ENCODE measurements at places on chromosomes 5 and 9. TPM values are rescaled to one million over a fixed set of nuclear protein-coding genes. Genes with fewer than 3 reads are reported as not detected.

ABITRAM gene
- total RNA-seq: 6.3 TPM

CNTFR gene
- total RNA-seq: 3.6 TPM

DOK3 gene
- 7.5 TPM for total RNA-seq

GLRA1 gene
- not detected for total RNA-seq

DNA sequence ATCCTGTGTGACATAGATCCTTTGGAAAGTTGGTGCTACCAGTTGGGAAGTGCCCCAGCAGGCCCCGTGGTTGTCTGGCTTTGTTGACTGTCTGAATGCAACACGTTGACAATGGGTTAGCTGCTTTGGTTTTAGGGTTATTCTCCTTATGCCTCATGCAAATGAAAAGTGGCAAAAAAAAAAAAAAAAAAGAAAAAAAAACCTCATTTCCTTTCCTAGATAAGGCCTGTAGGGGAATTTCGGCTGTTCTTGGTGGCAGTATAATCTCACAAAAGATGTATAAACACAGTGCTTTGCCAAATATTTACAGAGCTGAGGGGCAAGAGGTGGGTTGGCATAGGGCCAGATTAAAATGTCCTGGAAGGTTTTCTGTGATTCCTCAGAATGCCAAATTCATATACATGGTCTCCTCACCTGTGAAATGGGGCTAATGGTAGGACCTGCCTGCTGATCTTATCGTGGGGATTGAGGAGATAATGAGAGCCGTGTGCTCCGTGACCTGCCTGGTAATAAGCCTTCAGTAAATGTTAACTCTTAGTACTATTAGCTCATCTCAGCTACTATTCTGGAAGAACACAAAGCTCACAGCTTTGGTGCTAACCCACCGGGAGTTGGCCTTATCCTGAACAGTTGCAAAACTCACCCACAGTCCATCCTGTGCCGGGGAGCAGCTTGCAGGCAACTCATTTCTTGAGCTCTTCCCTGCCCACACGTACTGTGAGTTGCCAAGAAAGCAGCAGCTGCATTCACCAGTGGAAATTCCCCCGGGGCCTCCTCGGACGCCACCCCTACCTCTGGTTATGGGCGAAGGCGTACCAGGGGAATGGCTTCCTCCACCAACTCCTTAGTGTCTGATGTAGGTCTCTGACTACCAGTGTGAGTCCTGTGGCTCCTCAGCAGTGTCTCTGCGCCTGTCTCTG, 220.3 kb downstream of the NR3C1 start:
- no peak overlapping the region for H3K27ac ChIP-seq
- no peak for DNase-seq

DNA sequence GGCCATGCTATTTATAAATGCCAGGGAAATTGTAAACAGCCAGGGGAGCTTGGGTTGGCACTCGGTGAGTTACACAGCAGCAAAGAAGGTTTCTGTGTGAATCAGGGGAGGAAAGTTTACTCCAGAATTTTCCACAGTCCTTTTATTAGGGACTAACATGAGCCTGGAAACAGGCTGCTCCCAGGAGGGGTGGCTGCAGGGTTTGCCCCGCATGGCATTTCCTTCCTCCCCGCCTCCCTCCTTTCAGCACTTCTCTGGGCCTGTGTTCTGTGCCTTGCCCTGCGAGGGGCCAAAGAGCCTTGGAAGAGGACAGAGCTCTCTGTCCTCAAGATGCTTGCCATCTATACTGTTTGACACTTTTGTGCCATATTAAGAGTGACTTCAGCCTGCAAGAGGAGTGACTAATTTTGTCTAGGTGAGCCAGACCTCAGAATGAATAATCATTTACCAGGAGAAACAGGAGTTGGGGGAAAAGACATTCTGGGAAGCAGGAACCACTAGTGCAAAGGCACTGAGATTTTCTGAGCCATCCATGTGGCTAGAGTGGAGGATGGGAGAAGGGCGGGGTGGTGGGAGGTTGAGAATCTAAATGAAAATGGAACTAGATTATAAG, 1.8 kb downstream of the GSN start:
- H3K27me3 ChIP-seq: no peaks in the 10 kb centered on the region
- H3K36me3 ChIP-seq: no peaks in the 10 kb centered on the region
- peak overlapping the region; percentile 96 for H3K27ac ChIP-seq
- no peak for DNase-seq
- H3K4me1 ChIP-seq: peaks cover 74% of the 10 kb centered on the region

DNA sequence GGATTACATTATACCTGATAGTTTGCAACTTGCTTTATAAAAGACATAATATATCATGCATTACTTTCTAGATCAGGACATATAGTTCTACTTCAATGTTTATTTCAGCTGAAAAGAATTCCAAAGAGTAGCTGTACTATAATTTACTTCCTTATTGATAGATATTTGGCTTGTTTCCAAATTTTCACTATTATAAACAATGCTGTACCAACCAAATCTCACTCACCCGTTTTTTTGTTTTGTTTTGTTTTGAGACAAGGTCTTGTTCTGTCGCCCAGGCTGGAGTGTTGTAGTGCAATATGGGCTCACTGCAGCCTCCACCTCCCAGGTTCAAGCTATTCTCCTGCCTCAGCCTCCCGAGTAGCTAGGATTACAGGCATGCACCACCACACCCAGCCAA, 132.7 kb downstream of the GNAQ start:
- H3K36me3 ChIP-seq: no peaks in the 10 kb centered on the region
- DNase-seq: no peak
- H3K4me1 ChIP-seq: peaks cover 18% of the 10 kb centered on the region
- H3K27me3 ChIP-seq: no peaks in the 10 kb centered on the region

GRCh38 chr9:84804951-84805694, 135.6 kb downstream of the NTRK2 start:
- H3K27me3 ChIP-seq: no peaks in the 10 kb centered on the region
- no peak overlapping the region for H3K4me3 ChIP-seq
- H3K36me3 ChIP-seq: no peaks in the 10 kb centered on the region
- no peak for DNase-seq

DNA sequence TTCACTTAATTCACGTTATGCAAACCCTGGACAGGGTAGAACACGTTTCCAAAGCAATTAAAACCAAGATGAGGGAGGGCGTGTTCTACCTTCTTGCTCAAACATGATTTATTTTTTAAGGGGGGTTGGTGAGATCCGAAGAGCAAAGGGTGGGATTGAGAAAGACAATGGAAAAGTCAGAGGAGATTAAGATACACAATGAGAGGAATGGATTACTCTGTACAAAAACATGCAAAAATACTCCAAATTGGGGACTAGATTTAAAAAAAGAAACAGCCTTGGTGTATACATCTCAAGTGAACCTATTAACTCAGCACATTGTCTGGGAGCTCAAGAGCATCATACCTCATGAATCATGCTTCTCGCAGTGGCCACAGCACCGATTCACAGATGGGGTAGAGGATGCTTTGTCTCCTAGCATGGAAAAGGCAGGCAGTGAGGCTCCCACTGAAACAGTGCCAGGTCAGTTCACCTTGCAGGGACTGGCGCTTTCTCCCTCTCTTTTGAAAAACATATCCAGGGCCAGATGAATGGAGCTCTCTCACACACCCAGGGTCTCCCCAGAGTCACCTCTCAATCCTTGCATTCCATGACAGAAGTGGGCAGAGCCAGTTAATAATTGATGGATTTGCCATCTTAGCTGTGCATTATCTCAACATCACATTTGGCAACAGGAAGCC, 459.7 kb downstream of the BNC2 start:
- no peaks in the 10 kb centered on the region for H3K36me3 ChIP-seq
- H3K27ac ChIP-seq: no peak overlapping the region
- DNase-seq: no peak
- no peak overlapping the region for H3K4me3 ChIP-seq
- peaks cover under 1% of the 10 kb centered on the region for H3K4me1 ChIP-seq
- no peaks in the 10 kb centered on the region for H3K27me3 ChIP-seq

DNA sequence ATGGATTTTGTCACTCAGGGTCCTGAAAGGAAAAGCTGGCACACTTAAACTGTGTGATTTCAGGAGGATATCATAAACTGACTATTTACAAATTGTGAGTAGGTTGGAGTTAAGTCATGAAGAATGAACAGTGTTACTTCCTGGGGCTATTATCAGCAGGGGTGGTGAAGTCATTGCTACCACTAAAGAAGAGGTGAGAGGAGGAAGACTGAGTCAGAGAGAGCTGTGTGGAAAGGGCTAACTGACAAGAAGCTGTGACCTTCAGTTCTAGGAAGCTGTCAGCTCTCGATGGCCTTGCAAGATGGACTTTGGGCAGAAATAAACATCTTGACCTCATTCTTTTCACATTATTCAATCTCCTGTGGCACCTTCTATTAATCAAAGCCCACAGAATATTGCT, 72.3 kb upstream of the STARD4 start:
- no peak overlapping the region for H3K4me3 ChIP-seq
- no peak for DNase-seq
- no peak overlapping the region for H3K27ac ChIP-seq
- H3K27me3 ChIP-seq: no peaks in the 10 kb centered on the region

GRCh38 chr5:63655043-63655442, 307.2 kb downstream of the HTR1A start:
- H3K36me3 ChIP-seq: no peaks in the 10 kb centered on the region
- H3K4me3 ChIP-seq: no peak overlapping the region
- no peak overlapping the region for H3K27ac ChIP-seq
- DNase-seq: no peak
- H3K4me1 ChIP-seq: no peaks in the 10 kb centered on the region

- DNase-seq: no peak
- no peaks in the 10 kb centered on the region for H3K4me1 ChIP-seq
- H3K36me3 ChIP-seq: peaks cover 94% of the 10 kb centered on the region
- no peak overlapping the region for H3K4me3 ChIP-seq
- no peak overlapping the region for H3K27ac ChIP-seq
- no peaks in the 10 kb centered on the region for H3K27me3 ChIP-seq
Observed at GRCh38 chr9:111399772-111400563, 69.9 kb upstream of the OR2K2 start.

GRCh38 chr5:149024477-149024876, 38.4 kb downstream of the SH3TC2 start:
- no peak for DNase-seq
- H3K27ac ChIP-seq: no peak overlapping the region
- H3K4me3 ChIP-seq: no peak overlapping the region
- no peaks in the 10 kb centered on the region for H3K36me3 ChIP-seq

GRCh38 chr9:99072040-99072394, 32.9 kb upstream of the TGFBR1 start:
- no peak overlapping the region for H3K27ac ChIP-seq
- no peak overlapping the region for H3K4me3 ChIP-seq
- DNase-seq: no peak
- no peaks in the 10 kb centered on the region for H3K27me3 ChIP-seq
- H3K4me1 ChIP-seq: peaks cover 20% of the 10 kb centered on the region
- peaks cover 25% of the 10 kb centered on the region for H3K36me3 ChIP-seq

GRCh38 chr5:141094481-141095262, at the start of gene PCDHB2:
TSS of gene PCDHB2 (plus strand) at chr5:141094615. CDS start at chr5:141094791, 176 bp downstream.
- DNase-seq: no peak
- no peak within 1 kb of the TSS for H3K27ac ChIP-seq
- H3K27me3 ChIP-seq: no peaks in the 10 kb centered on the region
- no peaks in the 10 kb centered on the region for H3K4me1 ChIP-seq

DNA sequence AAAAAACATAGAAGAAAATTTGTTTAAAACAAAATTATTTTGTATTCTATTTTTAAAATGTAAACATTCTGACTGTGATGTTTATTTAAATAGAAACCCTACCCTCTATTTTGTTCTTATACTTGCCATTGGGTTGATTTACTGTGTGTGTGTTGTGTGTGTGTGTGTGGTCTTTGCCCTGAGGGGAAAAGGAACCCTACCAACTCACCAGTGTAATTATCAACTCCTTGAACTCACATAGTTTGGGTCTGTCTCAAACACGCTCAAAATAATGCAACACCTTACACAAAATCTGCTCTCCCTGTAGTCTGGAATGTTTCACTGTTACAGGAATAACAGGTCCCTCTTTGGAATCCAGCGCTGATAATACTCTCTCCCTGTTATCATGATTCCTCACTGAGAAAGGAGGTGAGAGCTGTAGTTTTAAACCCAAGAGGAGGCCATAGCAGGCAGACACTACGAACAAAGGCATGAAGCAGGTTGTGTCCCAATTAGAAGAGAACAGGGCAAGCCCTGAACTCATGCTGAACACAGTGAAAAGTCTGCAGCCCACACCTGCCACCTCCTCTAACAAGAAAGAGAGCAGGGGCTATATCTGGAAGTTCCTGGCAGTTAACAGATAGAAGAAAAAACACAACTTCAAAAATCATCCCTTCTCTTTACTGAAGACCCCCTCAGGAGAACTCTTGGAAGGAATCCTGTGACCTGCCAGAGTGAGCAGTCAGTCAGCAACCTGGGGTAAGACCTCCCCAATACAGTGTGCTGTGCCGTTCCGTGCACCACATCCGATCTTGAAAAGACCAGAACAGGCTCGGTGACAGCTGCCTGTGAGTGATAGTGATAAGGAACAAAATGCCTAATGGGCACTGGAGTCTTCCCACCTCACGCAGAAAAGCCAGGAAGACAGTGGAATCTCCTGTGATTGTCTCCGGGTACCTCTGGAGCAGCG, 608.1 kb upstream of the ADAMTS16 start:
- no peak overlapping the region for H3K27ac ChIP-seq
- no peak overlapping the region for H3K4me3 ChIP-seq
- H3K27me3 ChIP-seq: no peaks in the 10 kb centered on the region
- no peaks in the 10 kb centered on the region for H3K36me3 ChIP-seq
- DNase-seq: peak; percentile 75

DNA sequence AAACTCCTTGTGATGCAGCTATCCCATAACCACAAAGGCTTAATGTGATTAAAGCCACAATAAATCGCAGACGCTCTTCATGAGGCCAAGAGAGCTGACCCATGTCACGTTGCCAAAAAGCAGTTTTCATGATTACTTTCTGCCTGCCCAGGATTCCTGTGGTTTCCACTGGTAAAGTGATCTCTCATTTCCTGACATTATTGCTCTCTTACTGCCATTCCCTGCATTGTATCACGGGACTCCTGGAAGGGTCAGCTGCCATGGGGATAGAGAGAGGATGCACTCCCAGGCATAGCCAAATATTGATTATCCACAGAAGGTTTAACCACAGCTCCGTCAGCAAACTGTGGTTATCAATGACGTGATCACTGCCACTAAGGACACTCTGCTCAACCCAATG, 103.8 kb upstream of the SLC1A3 start:
- no peaks in the 10 kb centered on the region for H3K27me3 ChIP-seq
- no peak for DNase-seq
- H3K27ac ChIP-seq: no peak overlapping the region
- H3K4me1 ChIP-seq: peaks cover 35% of the 10 kb centered on the region
- H3K4me3 ChIP-seq: no peak overlapping the region

GRCh38 chr5:55429613-55430253, 105.0 kb downstream of the PLPP1 start:
- no peak for DNase-seq
- peaks cover 10% of the 10 kb centered on the region for H3K36me3 ChIP-seq
- H3K4me1 ChIP-seq: peaks cover 33% of the 10 kb centered on the region
- H3K27me3 ChIP-seq: no peaks in the 10 kb centered on the region
- no peak overlapping the region for H3K27ac ChIP-seq

- H3K4me3 ChIP-seq: no peak overlapping the region
- no peaks in the 10 kb centered on the region for H3K4me1 ChIP-seq
- no peaks in the 10 kb centered on the region for H3K27me3 ChIP-seq
Observed at GRCh38 chr5:122880749-122881148, 35.3 kb downstream of the SNX24 start.

Data from esophagus muscularis mucosa (tissue), 4 donors.